ENCODE measurements at places on chromosomes 6 and 20.

- peak; percentile 41 for DNase-seq
Observed at GRCh38 chr6:20978151-20978614, 443.9 kb downstream of the CDKAL1 start.

GRCh38 chr6:68675548-68675947, 40.5 kb downstream of the ADGRB3 start:
- DNase-seq = no peak

DNA sequence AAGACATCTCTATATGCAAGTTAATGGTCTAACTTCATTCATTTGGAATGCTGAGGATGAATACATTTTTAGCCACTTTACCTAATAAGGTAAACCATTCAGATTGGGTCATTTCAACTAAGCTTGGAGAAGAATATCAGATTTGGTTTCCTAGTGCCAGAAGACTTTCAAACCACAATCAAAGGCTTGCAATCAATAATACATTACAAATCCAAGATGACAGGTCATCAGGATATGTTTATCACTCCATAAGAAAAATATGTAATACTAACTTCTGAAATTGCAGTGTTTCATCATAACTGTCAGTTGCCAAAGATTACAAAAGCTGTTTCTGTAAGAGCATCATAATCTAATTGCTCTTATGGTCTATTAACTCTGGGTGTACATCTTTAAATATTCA, 654.0 kb downstream of the COL12A1 start:
- DNase-seq = peak; percentile 5

- no peak for DNase-seq
Observed at GRCh38 chr6:163648868-163649267, 234.3 kb downstream of the QKI start.

GRCh38 chr6:41785254-41785653, 2.2 kb upstream of the TOMM6 start:
- no peak for DNase-seq

GRCh38 chr6:130105996-130106704, 87.8 kb downstream of the L3MBTL3 start:
- no peak for DNase-seq

- DNase-seq = no peak
Observed at GRCh38 chr6:38498805-38499445, 140.8 kb downstream of the BTBD9 start.

DNA sequence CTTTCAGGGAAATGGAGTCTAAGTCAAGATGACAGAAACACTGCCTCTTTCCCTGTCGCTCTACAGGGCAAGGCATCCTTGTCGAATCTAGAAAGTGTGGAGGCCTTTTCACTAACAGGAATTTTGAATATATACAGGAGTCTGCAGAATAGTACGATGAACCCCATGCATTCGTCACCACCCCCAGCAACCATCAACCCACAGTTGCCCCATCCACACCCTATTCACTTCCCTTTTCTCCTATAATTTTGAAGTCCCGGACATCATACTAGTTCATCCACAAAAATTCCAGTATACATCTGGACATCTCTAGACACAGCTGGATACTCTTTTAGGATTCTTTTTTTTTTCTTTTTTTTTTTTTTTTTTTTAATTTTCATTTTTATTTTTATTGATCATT, 80.7 kb upstream of the RIN2 start:
- no peak for DNase-seq

Measured in AG08395 (cell line).